ENCODE measurements at places on chromosomes 11 and 22. TPM values are rescaled to one million over a fixed set of nuclear protein-coding genes. Genes with fewer than 3 reads are reported as not detected.
A peak's percentile ranks its signal among the peaks of the same experiment; 100 is the strongest.

GRCh38 chr11:73141031-73141308, 1.1 kb downstream of the FCHSD2 start:
- DNase-seq = peak; percentile 12

- DNase-seq = no peak
Observed at GRCh38 chr11:21456186-21456585, 736.7 kb upstream of the ANO5 start.

The CSNK2A3 gene
- 2.6 TPM for total RNA-seq

DNA sequence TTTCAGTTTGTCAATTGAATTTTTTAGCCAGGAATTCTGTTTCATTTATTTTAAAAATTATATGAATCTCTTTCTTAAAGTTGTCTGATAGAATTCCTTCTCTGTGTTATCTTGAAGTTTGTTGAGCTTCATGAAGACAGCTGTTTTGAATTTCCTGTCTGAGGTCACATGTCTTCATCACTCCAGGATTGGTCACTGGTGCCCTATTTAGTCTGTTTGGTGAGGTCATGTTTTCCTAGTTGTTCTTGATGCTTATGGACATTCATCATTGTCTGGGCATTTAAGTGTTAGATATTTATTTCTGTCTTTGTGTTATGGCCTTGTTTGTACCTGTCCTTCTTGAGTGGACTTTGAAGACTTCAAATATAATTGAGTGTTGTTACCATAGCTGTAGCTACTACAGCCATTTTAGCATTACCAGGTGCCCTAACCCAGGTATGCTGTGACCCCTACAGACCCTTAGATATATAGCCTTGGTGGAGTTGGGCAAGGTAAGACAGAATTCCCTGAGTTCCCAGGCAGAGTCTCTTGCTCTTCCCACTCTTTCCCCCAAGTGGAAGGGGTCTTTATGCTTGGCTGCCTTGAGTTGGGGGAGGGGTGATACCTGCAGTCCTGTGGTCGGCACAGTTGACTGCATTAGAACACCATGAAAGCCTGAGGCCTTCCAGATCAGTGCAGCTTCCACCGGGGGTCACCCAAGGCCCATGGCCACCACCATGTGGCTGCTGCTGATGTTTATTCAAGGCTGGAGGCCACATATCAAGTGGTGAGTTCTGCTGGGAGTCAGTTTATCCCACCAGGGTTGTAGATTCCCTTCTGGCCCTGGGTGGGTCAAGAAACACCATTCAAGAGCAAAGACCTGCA, 229.6 kb downstream of the DYNC2H1 start:
- DNase-seq = no peak

The LRRC51 gene
- 8.2 TPM for total RNA-seq

GRCh38 chr22:19648419-19648929, 65.8 kb upstream of the SEPTIN5 start:
- no peak for DNase-seq

The MYO18B gene
- 0.59 TPM for total RNA-seq

DNA sequence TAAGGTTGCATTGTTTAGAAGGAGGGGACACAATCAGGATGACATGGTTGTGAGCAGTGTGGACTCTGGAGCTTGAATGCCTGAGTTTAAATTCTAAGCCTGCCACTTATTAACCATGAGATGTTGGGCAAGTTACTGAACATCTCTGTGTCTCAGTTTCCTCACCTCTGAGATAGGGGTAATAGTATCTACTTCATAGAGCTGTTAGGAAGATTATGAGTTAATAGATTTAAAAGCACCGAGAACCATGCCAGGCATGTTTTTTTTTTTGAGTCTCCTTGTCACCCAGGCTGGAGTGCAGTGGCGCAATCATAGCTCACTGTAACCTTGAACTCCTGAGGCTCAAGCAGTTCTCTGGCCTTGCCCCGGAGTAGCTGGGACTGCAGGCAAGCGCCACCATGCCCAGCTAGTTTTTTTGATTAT, 33.3 kb downstream of the ST14 start:
- no peak for DNase-seq

DNA sequence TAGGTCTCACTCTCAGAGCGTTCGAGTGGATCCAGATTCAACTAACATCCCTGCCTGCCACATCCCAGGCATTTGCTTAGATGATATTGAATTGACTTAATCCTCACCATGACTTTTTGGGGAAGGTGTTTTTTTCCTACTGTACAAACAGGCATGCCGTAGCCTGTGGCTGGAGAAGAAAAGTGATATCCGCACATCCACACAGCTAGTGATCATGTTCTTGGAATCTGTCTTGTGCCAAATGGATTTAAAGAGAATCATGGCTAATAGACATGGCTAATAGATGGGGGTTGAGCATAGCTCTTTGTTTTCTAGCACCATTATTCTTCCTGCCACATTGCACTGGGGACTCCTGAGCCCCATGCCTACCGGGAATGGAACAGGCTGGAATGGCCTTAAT, 82.1 kb upstream of the THY1 start:
- DNase-seq = no peak
